ENCODE measurements at places on chromosomes 16 and 17. TPM values are rescaled to one million over a fixed set of nuclear protein-coding genes. Genes with fewer than 3 reads are reported as not detected.

MAPT gene
- 0.29 TPM for total RNA-seq

NPIPB6 gene
- total RNA-seq: 2.9 TPM

ASIC2 gene
- total RNA-seq: not detected

RNF43 gene
- under 0.01 TPM for total RNA-seq

COL1A1 gene
- total RNA-seq: 6,718 TPM

DNA sequence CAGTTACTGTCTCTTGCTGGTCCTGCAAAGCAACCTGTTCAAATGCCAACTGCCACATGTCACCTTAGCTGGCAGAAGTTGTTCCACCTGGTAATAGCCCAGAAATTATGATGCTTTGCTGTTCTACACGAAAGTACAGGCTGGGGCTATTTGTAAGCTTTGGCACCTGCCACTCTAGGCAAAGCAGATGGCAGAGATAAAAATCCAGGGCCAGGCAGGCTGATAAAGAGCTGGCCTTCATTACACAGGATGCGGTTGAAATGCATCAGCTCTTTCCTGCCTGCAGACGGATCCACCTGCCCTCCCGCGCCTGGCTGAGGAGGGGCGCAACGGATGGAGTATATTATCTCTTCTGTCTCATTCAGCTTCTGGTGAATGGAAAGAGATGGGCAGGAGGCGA is 29.3 kb upstream of the KDM8 start:
- DNase-seq: no peak

- peak; percentile 88 for DNase-seq
Observed at GRCh38 chr17:42275527-42276358, 448 bp downstream of the STAT5B start.

GRCh38 chr17:82031303-82031884 is at the start of gene RAC3:
TSS of gene RAC3 (plus strand) at chr17:82031678. CDS start at chr17:82031762, 84 bp downstream.
- DNase-seq: peak; percentile 98

GRCh38 chr16:64880994-64881393 is 240.9 kb downstream of the CDH11 start:
- DNase-seq: no peak

DNA sequence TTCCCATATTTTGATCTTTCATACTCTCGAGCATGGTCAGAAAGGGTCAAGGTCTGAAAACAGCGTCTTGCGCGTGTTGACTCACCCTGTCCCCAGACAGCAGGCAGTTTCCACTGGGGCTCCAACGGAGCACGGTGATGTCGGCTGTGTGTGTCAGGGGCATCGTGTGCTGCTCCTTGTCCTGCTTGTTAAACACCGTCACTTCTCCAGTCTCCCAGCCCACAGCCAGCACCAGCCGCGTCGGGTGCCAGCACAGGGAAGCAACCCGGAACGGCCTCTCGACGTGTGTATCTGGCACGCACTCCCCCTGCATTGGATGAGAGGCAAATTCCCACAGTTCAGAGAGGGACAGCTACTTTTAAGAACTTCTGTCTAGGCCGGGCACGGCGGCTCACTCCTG is 9.6 kb downstream of the IFT140 start:
- DNase-seq: peak; percentile 50

DNA sequence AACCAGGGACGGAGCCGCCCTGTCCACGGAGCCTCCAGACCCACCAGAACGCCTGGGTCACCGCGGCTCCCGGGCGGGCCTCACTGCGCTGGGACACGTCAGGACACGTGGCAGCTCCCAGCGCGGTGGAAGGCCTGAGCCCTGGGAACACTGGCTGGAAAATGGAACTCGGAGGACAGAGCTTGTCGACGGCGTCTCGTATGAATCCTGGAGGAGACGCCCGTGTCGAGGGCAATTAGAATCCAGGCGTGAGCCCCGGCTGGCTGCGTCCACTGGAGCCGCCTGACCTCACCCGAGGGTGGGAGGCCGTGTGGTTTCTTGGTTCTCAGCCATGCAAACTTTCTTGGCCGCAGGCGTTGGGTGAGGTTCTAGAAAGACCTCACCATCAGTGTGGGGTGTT is 173.9 kb downstream of the LAT start:
- DNase-seq: no peak

DNA sequence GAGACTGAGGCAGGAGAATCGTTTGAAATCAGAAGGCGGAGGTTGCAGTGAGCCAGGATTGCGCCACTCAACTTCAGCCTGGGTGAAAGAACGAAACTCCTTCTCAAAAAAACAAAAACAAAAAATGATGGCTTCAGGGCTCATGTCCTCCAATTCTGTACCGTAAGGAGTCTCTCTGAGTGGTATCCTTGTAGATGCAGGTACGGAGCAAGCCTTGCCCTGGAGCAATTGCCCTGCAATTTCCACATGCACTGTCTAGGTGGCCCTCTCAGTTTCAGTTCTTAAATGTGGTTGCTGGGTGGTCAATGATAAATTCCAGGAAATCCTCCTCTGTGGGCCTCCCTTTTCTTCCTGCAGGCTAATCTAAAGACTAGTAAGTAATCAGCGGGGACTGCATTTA is 10.6 kb downstream of the TMEM238L start:
- no peak for DNase-seq

DNA sequence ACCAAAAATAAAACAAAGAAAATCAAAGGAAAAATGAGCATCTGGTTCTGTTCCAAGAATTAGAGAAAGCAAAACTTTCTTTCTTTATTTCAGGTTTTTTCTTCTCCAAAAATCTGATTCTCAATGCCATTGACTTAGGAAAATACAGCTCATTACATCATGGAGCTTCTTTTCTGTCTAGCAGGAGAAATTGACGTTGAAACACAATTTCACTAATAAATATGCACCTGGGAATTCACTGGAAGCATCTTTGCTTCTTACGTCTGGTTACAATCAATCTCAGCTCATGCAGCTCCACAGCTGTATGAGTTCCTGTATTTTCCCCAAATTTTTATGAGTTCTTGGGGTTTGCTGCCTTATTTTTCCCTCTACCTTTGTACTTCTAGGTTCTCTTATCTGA is 1568.6 kb upstream of the GOT2 start:
- DNase-seq: no peak

DNA sequence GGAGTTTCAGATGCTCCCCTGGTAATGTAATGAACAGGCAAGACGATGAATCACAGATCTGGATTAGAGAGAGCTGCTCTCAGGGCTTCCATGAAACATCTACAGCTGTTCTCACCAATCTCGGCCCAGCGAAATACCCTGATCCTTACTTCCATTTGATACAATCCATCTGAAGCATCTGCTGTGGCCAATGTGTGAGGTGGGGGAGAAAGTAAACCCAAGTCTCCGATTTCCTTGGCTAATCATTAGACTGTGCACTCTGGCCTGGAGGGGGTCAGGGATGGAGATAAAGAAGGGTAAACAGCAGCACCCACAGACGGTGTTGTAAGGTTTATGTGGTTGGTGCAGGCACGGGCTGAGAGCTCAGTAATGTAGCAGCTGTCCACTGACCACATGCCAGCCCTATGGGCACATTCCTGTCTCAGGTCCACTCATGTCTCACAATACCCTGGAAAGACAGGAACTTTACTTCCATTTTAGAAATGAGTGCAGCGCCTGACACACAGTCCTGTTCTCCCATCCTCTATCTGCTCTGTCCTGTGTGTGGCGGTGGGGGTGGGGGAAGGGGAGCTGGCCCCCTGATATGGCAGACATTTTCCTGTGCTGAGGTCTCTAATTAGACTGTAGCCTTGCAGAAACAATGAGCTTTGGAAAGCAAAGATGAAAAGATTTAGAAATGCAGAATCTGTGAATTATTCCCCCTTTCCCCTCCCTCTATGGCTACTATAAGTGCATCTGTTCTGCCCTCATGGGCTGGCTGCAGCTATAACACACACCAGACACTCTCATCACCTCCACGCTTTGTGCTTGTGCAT is 48.3 kb upstream of the ERN1 start:
- no peak for DNase-seq

DNA sequence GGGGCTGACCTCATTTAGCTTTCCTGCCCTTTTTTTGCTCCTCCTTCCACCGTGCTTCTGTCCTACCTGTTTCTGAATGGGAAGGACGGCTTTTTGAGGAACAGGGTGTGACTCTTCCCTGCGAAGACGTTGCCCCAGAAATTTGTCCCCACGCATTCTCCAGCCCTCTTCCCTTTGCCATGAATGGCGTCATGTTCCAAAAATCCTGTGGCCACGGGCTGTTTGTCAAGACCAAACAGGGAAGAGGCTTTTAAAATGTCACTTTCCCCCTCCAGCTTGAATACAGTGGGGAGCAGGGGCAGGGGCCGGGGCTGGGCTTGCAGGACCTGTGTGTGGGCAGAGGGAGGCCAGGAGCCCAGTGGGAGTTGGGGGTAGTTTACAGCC is 13.9 kb downstream of the MPRIP start:
- DNase-seq: peak; percentile 95

DNA sequence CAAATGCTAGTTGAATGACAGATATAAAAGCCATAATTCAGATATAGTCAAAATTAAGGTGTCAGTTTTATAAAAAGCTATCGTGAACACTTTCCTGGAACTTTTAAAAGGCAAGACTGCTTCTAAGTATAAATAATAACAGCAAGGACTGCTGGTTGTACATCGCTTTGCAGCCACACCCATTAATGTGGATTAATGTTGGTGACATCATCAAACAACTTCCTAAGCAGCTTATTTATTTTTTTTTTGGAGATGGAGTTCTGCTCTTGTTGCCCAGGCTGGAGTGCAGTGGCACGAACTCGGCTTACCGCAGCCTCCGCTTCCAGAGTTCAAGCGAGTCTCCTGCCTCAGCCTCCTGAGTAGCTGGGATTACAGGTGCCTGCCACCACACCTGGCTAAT is 4.6 kb downstream of the GNA13 start:
- DNase-seq: no peak

DNA sequence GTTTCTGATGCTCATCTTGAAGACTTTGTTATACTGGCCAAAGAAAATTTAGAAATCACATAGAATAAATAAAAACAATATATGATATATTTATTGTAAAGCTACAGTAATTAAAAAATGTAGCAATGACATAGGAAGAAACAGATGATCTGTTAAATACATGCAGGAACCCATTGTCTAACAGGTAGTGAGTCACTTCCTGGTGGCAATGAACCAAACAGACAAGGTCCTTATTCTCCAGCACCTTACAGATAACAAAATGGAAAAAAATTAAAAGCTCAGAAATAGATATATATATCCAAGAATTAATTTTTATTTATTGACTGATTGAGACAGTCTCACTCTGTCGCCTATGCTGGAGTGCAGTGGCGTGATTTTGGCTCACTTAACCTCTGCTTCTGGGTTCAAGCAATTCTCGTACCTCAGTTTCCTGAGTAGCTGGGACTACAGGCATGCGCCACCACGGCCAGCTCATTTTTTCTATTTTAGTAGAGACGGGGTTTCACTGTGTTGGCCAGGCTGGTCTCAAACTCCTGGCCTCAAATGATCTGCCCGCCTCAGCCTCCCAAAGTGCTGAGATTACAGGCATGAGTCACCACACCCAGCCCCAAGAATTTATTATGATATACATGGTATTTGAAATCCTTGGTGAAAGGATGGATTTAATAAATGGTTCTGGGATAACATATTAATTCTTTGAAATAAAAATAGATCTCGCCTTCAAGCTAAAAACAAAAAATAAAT is 7.5 kb downstream of the NETO2 start:
- no peak for DNase-seq

DNA sequence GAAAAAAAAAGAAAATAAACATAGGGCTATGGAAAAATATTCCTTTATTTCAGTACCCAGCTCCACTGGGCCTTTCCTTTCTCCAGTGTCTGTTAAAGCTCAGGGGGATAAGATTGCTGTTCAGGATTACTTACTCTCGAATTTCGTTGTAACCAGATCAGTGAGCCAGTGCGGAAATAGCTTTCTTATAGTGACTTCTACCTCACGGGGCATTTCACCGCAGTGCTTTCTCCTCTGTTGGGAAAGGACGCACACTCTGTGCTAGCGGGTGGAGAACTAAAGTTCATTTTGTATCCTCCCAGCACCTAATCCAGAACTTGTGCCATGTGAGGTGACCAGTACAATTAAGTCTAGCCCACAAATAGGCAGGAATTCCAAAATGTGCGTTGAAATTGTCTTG is 38.3 kb downstream of the RPA1 start:
- no peak for DNase-seq

- DNase-seq: peak; percentile 23
Observed at GRCh38 chr17:1905190-1905913, 75.5 kb downstream of the RPA1 start.

DNA sequence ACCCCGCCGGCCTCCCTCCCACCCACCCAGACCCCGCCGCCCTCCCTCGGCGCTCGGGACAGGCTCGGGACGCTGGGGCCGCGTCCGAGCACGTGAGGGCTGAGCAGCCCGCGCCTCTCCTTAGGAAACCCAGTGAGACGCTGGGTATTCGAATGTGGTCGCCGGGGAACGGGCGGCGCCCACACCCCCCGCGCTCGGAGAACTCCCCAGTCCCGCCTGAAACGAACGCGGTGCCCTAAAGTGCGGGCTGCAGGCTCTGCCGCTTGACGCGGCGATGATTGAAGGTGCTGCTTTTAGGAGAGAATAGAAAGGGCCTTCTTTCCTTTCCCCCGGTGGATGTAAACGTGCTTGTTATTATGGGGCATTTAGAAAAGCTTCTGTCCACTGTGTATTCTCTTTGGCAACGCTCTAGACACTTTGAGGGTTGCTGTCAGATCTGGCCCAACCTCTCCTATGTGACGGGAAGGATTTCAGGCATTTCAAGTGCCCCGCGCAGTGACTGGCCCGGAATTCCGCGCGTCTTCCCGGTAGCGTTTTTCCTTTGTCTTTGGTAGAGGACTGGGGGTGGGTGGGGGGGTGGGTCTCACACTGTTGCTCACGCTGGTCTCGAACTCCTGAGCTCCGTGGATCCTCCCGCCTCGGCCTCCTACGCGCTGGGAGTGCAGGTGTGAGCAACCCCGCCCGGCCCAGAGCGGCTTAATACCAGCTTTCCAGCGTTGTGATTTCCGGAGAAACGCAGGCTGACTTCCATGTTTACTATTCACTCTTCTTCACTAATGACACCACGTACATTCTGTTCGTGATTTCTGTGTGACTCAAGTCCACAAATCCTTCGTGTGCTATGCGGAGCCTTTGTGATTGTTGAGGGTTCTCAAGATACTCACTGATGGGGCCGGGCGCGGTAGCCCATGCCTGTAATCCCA is 21.8 kb upstream of the FOXK2 start:
- peak; percentile 82 for DNase-seq
